ENCODE measurements at places on chromosomes 5 and 9.

GRCh38 chr5:125143011-125143410 is 396.6 kb upstream of the ZNF608 start:
- no peak for DNase-seq

DNA sequence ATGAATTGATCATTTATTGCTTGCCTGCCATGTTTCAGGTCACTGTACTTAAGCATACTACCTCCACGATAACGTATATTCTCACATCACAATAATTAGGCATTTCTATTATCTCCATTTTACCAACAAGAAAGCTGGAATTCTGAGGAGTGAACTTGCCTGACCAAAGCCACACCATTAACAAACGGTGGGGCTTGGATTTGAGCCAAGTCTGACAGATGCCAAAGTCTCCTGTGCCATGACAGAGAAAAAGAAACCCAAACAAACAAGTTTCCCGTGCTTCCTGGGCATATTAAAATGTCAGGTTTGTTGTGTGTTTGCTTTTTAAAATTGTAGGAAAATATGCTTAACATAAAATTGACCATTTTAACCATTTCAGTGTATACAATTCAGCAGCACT is 40.8 kb upstream of the KCNV2 start:
- DNase-seq, result no peak

GRCh38 chr9:123599781-123600180 is 243.8 kb downstream of the CRB2 start:
- DNase-seq, result no peak

DNA sequence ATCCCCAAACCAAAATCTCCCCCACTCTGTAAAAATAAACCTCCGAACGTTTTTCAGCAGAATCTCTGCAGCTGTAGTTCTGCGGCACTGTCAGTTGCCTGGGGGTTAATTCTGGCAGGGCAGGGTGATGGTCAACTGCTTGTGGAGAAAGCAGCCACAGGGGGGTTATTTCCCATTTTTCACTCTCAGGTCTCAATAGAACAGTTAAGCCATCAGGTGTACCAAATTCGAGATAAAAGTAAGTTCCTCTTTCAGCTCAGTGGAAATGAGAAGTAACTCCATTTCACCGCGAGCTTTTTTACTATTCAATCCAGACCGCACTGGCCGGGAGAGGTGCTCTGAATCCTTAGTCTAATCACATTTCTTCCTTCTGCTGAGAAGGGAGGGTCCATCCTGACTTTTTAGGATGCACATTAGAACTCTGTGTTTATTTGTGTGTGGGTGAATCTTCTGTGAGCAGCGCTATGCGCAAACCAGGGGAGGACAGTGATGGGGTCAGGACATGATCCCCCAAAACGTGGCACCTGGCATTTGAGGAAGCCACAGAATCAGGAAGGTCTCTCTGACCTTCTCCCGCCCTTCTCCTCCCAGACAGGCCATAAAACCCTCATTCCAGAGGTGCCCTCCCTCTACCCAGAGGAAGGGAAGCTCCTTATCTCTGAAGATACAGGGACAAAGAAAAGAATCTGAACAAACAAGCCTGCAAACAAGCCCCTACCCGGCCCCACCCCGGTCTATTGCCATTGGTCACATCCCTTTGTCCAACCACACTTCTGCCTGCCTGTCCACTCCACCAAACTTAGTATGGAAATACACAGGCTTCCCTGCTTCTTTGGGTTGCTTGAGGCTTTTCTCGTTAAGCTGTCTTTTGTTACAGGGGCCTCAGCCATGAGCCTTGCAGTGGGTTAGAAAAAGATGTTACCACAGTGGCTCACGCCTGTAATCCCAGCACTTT is 229.0 kb downstream of the ROR2 start:
- no peak for DNase-seq

GRCh38 chr5:157540707-157541446 is 34.7 kb downstream of the ADAM19 start:
- DNase-seq, result peak; percentile 65

GRCh38 chr5:178203670-178204181 is 607 bp upstream of the HNRNPAB start:
- DNase-seq, result no peak
